HL-60 (cell line): ENCODE measurements at places on chromosomes 12 and 14.
A peak's percentile ranks its signal among the peaks of the same experiment; 100 is the strongest.

GRCh38 chr12:5318874-5319273 lies 113.0 kb upstream of the NTF3 start:
- DNase-seq, result no peak

DNA sequence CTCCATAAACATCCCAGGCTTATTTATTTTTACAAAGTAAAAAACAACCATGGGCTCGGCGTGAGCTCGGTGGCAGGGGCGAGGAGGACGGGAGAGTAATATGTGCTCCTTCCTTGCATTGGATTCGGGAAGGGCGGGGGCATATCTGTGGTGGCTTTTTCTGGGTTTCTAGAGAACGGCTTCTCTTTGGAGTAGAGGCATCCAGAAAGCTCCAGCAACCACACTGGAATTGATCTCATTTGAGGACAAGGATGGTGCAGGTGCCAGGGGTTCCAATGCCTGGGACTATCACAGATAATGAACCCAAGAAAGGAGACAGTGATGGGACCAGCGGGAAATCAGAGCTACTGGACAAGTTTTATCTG lies 18.9 kb downstream of the ADGRD1 start:
- DNase-seq, result no peak

DNA sequence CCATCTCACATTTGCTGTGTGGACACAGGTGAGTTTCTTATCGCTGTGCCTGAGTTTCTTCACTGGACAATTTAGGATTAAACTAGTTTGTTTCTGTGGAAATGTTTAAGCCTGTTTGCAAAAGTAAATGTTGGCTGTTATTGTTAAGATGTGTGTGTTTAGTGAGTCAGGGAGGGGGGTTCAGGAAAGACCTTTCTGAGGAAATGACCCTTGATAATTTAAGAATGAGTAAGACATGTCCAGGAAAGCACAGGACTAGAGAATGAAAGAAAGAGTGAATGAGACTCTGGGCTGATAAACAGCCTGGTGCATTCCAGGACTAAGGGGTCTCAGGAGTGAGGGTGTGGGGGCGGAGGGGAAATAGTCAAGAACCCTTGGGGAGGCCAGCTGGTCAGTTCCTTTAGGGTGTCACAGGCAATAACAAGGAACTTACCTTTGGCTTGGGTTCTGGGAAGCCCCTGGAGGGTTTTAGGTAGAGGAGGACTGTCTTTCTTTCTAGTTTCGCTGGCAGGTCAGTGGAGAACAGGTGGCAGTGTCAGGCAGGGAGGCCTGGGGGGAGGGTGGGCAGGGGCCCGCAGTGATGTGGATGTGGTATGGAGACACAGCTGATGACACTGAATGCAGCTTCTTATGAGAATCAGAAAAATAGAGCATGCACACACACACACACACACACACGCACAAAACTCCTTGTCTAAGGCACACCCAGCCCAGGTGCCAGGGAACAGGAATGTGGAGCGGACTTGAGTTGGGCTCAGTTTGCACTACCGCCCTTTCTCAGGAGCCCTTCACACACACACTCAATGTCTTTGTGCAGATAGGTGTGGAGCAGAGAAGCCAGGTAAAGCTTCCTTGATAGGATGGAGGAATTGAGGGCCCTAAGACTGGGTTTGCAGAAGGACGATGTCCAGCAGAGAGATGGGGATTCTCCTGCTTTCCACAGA lies 1005.5 kb downstream of the VRK1 start:
- DNase-seq, result no peak

- no peak for DNase-seq
Measured at GRCh38 chr14:74179856-74180255, 59.4 kb upstream of the VSX2 start.

GRCh38 chr12:115818973-115819372 lies 458.5 kb downstream of the MED13L start:
- DNase-seq, result no peak

- no peak for DNase-seq
Measured at GRCh38 chr12:120397824-120398540, 29.0 kb upstream of the MSI1 start.

GRCh38 chr12:48169011-48169410 lies 11.7 kb upstream of the ASB8 start:
- DNase-seq, result no peak

GRCh38 chr12:54075974-54076373 lies 22.3 kb downstream of the HOXC4 start:
- DNase-seq, result no peak

- DNase-seq, result no peak
Measured at GRCh38 chr12:93154753-93155480, 222.8 kb upstream of the NUDT4 start.

DNA sequence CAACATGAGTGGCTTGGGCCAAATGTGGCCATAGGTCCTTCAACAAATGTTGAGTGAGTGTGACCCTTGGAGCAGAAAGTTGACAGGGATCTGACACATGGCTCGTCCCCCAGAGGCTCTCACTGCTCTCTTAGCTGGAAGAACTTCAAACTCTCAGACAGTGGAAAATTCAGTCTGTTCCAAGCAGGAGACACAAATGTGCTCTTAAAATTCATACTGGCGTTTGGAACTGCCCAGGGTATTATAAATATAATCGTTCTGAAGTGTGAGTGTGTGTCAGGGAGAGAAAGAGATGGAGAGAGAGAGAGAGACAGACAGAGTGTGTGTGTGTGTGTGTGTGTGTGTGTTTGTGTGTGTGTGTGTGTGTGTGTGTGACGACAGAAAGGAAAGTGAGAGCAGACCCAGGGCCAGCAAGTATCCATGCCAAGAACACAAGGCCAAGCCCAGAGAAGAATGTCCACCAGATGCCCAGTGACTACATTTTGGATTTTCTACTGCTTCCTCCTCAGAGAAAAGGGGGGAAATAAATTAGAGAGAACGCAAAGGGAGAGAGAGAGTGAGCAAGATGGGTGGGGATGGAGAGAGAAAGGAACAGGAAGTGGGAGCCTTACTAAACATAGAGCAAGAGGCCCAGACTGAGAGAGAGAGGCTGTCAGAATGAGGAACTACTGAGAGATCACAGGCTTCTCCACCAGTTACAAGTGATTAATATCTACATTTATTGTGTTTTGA lies 193.6 kb upstream of the NUDT4 start:
- peak; percentile 91 for DNase-seq

DNA sequence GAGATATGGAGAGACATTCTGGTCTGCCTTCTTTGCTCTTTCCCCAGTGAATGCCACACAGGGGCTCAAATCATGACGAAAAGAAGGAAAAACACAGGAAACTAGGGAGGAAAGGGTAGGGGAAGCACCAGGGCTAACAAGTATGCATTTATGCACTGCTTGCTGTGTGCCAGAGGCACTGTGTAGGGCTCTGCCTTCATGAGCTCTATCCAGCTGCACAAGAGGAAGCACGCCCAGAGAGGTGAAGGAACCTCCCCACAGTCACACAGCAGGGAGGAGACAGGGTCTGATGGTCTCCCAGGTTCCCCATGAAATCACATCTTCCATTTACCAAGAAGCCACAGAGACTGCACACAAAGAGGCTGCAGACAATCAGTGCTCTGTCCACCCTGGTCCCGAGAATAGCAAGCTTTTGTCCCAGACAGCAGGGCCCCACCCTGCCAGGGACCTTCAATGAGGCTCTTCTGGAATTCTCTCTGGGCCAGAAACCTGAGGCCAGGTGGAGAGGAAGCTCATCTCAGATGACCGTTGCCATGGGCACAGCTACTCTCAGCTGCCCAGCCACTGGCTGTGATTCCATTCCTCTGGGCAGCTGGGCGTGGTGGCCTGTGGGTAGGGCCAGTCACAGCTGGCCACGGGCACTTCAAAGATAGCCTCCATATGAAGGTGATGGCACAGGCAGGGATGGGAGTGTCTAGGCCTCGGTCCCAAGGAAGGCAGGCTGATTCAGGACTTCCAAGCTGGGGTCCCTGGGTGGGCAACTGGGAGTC lies 7.3 kb upstream of the TRPV4 start:
- DNase-seq, result no peak

- peak; percentile 21 for DNase-seq
Measured at GRCh38 chr14:54773171-54774006, 129.2 kb downstream of the GCH1 start.

GRCh38 chr14:103767336-103767894 lies 51.8 kb downstream of the ZFYVE21 start:
- DNase-seq, result no peak

GRCh38 chr12:6277982-6278438 lies 32.5 kb upstream of the PLEKHG6 start:
- no peak for DNase-seq

DNA sequence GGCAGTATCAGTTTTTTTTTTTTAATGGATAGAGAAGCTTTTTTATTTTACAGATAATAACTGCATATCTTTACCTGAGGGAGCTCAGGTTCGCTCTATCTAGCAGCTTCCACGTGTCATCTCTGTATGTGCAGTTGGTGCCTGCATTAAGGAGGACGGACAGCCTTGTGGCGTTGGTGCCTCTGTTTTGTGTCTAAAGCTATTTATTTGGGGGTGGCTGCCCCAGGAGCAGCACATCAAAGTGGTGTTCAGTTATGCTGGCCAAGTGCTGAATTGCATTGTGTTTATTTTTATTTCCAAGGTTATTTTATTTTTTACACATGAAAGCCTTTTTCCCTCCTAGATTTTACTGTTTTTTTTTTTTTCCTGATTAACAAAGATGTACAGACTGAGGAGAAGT lies 59.7 kb downstream of the RASSF3 start:
- DNase-seq, result no peak

- no peak for DNase-seq
Measured at GRCh38 chr14:84127495-84127894, 1402.4 kb upstream of the FLRT2 start.

- DNase-seq, result no peak
Measured at GRCh38 chr14:68665792-68666204, 127.1 kb downstream of the ZFP36L1 start.
